ENCODE measurements at places on chromosomes 3 and 15. TPM values are rescaled to one million over a fixed set of nuclear protein-coding genes. Genes with fewer than 3 reads are reported as not detected.

Gene SLC28A1
- not detected for total RNA-seq

Gene AP3B2
- total RNA-seq: 1.2 TPM

Gene ERICH6
- total RNA-seq: 0.39 TPM

Gene FOXP1
- total RNA-seq: 258 TPM

Gene TSEN2
- 20.9 TPM for total RNA-seq

Gene ATP10A
- total RNA-seq: 50.0 TPM

DNA sequence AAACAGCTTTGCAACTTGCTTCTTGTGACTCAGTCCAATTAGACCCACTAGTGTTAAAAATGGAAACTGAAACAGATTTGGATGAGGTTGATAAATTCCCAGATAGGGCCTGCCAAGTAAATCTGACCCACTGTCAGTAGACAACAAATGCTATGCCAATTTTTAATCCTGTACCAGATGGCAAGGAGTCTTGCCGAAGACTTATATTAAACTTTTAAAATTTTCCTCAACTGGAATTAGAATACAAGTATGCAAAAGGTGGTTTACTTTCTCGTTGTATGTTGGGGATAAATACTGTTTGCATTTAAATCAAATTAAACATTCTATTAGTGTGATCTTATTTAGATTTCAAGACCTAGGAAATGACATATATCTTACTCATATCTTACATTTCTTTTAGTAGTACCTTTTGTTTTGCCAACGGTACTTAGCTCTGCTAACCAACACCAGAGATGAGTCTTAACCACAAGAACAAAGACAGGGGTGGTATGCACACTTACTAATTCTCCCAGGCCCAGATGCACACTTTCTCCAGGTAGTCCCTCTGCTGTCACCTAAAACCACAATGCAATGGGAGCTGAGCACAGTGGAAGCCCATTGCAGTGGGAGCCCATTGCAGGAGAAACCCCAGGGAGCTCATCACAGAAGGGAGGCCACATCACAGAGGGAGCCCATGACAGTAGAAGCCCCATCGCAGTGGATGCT, 77.8 kb downstream of the WWTR1 start:
- DNase-seq: no peak

- DNase-seq: no peak
These were observed 79.5 kb downstream of the CD200R1L start for GRCh38 chr3:112767177-112767576.

DNA sequence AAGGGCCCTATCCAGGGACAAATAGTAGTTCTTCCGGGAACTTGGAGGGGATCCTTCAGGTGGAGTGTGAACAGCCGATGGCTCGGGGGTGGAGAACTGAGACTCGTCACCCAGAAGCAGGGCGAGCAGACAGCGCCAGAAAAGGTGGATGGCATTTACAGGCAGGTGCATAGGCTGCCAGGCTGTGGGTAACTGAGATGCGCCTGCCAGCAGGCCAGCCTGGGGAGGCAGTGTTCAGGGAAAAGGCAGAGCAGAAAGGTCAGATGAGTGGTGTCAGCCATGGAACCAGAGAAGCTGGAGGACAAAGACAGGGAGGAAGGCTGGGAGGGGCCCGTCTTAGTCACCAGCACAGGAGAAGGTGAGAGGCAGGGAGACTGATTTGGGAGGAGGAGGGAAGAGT, 53.0 kb upstream of the SEC22A start:
- DNase-seq: no peak

GRCh38 chr3:143363949-143364348, 244.4 kb downstream of the CHST2 start:
- DNase-seq: no peak

- no peak for DNase-seq
These were observed 33.4 kb downstream of the MAGEF1 start for GRCh38 chr3:184678317-184679055.

DNA sequence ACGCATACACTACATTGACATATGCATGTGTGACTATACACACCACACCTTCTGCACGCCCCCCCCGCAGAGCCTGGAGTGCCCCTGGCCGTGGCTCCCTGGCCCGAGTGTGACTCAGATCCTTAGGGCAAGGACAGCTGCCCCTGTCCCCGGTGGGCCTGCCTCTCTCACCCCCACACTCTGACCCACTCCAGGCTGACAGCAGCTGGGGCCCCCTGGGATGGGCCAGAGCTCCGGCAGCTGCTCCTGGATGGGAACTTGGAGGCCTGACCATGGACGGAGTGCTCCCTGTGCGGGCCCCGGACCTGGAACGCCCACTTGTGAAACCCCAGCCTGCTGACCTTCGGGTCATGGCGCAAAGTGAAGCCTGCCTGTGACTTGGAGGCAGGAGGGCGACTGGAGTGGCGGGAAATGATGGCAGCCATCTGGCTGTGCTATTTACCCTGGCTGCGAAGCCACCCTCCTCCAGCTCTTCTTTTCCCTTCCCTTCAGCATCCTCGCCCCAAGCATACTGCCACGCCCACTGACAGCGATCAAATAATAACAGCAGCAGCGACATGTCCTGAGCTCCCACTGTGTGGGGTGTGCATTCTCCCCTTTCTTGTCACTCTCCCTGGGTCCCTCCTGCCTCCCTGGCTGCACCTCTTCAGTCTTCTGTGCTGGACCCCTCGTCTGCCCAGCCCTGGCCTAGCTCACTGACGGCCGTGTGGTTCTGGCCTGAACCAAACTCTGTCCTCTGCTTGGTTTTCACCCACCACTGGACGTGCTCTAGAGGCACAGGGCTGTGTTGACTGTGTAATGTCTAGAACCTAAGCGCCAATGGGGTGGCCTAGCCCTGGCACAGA, 90.7 kb upstream of the MEF2A start:
- DNase-seq: no peak

DNA sequence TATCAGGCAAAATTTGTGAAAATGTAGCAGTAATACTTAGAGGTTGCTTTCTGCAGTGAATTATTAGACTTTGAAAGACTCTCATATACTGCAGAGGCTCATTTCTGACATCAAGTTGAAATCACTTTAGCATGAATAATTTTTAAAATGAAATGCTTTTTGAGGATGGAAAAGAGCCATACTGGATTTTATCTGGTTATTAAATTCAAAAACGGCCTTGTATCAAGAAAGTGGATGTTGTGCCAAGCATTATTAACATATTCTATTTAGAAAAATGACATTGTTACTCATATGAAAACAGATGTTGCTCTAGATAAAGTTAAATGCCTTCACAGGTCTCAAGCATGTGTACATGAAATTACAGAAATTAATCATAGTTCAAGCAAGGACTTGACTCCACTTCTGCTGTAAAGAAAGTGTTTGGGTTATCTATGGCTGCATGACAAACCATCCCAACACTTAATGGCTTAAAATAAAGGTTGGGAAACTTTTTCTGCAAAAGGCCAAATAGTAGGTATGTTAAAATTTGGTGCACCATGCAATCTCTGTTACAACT, 64.5 kb upstream of the ZNF280D start:
- no peak for DNase-seq

GRCh38 chr3:129603561-129603942, 2.9 kb downstream of the PLXND1 start:
- DNase-seq: no peak

DNA sequence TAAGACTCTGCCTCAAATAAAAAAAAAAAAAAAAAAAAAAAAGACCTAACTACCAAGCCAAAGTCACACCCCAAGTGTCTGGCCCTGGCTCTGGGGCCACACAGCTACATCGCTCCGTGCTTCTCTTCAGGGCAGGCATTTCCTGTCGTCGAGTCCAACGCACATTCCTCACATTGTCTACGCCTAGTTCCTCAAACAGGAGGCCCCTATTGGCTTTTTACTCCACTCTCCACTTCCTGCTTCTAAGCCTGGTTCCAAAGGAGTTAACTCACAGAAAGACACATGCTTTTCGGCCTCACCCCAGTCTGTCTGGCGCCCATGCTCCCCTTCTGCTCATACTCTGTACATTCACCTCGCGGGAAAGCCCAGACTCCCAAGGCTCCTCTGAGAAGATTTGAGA, 28.8 kb downstream of the KNG1 start:
- no peak for DNase-seq

Data from T-cell (primary cell).